ENCODE measurements at places on chromosomes 7 and 10.

GRCh38 chr7:74428023-74428422 lies 25.7 kb upstream of the GTF2IRD1 start:
- no peaks in the 10 kb centered on the region for H3K27me3 ChIP-seq
- no peaks in the 10 kb centered on the region for H3K36me3 ChIP-seq
- H3K4me1 ChIP-seq: no peaks in the 10 kb centered on the region
- no peak overlapping the region for H3K27ac ChIP-seq
- no peak overlapping the region for H3K4me3 ChIP-seq
- no peak for DNase-seq

GRCh38 chr10:131710142-131710861 lies 190.5 kb upstream of the PPP2R2D start:
- no peak for DNase-seq
- no peak overlapping the region for H3K27ac ChIP-seq
- H3K36me3 ChIP-seq: no peaks in the 10 kb centered on the region
- H3K4me3 ChIP-seq: no peak overlapping the region
- peaks cover 4% of the 10 kb centered on the region for H3K27me3 ChIP-seq
- H3K4me1 ChIP-seq: no peaks in the 10 kb centered on the region

GRCh38 chr10:33189363-33189762 lies 145.1 kb downstream of the NRP1 start:
- no peak overlapping the region for H3K4me3 ChIP-seq
- H3K27ac ChIP-seq: no peak overlapping the region
- DNase-seq: no peak
- H3K27me3 ChIP-seq: no peaks in the 10 kb centered on the region
- no peaks in the 10 kb centered on the region for H3K36me3 ChIP-seq
- H3K4me1 ChIP-seq: peaks cover 4% of the 10 kb centered on the region

- H3K27ac ChIP-seq: no peak overlapping the region
- no peaks in the 10 kb centered on the region for H3K4me1 ChIP-seq
- DNase-seq: no peak
- H3K4me3 ChIP-seq: no peak overlapping the region
- no peaks in the 10 kb centered on the region for H3K27me3 ChIP-seq
These were observed 104.6 kb upstream of the CACNA2D1 start for GRCh38 chr7:82548141-82548688.

GRCh38 chr10:46329690-46330016 lies 42.9 kb downstream of the ANTXRL start:
- H3K27me3 ChIP-seq: peaks cover 12% of the 10 kb centered on the region
- H3K27ac ChIP-seq: no peak overlapping the region
- H3K4me3 ChIP-seq: no peak overlapping the region
- H3K36me3 ChIP-seq: no peaks in the 10 kb centered on the region
- H3K4me1 ChIP-seq: peaks cover 4% of the 10 kb centered on the region

DNA sequence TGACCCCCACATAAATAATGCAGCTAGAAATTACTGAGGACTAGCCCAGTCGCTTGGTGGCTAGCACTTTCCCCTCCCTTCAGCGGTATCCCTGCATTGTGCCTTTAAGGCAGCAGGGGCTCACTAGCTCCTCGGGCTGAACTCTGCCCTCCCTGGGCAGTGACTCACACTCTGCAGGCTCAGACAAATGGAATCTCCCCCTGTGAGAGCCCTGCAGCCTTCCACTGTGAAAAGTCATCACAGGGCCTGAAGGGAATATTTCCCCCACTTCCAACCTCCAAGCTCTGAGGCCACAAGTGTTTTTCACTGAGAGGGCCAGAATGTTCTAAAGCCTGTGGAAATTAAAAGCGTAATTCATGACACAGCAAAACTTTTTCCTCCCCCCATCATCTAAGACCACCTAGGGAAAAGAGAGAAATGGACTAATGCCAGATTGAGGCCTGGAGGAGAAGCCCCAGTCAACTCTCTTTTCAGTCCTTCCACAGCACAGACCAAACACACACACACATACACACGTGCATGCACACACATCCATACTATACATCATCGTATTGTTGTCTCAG lies 93.6 kb upstream of the COL1A2 start:
- H3K27me3 ChIP-seq: peaks cover 22% of the 10 kb centered on the region
- no peaks in the 10 kb centered on the region for H3K4me1 ChIP-seq
- H3K36me3 ChIP-seq: no peaks in the 10 kb centered on the region
- no peak overlapping the region for H3K27ac ChIP-seq

DNA sequence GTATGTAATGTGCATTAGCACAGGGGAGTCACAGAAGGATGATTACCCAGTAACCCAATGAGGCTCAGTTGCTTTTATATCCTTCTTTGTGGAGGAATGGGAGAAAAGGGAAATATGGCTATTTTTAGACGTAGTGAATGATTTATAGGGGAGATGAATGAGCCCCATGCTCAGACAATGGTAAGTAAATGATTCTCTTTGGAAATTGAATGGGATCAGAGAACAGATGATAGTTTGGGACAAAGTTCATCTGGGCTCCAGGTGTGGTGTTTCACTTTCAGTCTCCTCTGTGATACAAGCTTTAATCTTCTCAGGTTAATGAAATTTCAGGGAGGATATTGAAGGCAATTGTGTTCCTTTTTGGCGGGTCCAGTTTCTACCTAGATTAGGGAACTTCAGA lies 63.0 kb upstream of the MPP7 start:
- peak overlapping the region; percentile 78 for H3K4me3 ChIP-seq
- no peaks in the 10 kb centered on the region for H3K36me3 ChIP-seq
- no peak for DNase-seq
- H3K27me3 ChIP-seq: no peaks in the 10 kb centered on the region
- peaks cover 60% of the 10 kb centered on the region for H3K4me1 ChIP-seq

Data from naive thymus-derived CD8-positive, alpha-beta T cell (primary cell).